Activated CD4-positive, alpha-beta T cell treated with anti-CD3 and anti-CD28 coated beads, Interleukin-2, amount 50 U/mL, for 1 hour (primary cell): ENCODE measurements at places on chromosomes 12 and 14.
A peak's percentile ranks its signal among the peaks of the same experiment; 100 is the strongest.

DNA sequence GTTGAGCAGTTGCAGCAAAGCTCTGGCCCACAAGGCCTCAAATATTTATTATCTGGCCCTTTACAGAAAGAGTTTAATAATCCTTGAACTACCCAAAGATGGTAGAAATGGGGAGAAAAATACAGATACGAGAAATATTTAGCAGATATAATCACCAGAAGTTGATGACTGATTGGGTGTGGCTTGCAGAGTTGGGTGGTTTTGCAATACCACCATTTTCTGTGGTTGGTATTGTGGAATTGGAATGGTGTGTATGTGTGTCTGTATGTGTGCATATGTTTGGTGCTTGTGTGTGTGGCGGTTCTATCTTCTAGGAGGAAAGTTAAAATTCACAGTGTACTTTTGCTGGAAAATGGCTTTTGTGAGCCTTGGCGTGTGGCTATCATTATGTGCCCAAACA is 85.4 kb upstream of the MANSC4 start:
- no peak for DNase-seq

GRCh38 chr12:102797528-102797927 is 119.5 kb downstream of the PAH start:
- DNase-seq: no peak

- DNase-seq: peak; percentile 54
Observed at GRCh38 chr12:50088577-50089335, 3.6 kb downstream of the SMARCD1 start.

- no peak for DNase-seq
Observed at GRCh38 chr12:81078469-81079196, 754 bp downstream of the ACSS3 start.

- DNase-seq: no peak
Observed at GRCh38 chr12:125140279-125141209, 75.3 kb downstream of the AACS start.

DNA sequence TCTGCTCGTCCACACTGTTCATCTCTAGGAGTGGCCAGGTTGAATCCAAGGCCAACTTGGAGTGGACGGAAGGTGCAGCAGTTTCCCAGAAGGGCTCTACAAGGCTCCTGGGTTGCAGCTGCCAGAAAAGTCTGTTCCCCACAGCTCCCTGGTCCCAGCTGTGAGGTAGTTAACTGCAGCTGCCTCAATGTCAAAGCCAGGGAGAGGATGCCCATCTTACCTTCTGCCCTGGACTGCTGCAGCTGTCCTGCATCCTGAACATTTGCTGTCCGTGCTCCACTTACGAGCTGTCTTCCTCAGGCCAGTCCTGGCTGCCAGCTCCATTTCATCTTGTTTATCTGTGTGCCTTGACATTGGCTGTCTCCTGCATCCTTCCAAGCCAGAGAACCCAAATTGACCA is 227.3 kb downstream of the SLC41A2 start:
- no peak for DNase-seq

DNA sequence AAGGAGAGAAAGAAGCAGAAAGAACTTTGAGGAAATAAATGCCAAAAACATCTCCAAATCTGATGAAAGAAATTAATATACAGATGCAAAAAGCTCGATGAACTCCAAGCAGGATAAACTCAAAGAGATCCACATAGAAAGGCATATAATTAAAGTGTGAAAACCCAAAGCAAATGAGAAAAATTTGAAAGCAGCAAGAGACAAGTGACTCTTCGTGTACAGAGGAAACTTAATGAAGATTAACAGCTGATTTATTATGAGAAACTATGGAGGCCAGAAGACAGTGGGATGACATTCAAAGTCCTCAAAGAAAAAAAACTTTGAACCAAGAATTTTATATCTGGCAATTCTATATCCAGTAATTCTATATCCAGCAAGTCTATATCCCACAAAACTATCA is 163.0 kb upstream of the TMCC3 start:
- no peak for DNase-seq

DNA sequence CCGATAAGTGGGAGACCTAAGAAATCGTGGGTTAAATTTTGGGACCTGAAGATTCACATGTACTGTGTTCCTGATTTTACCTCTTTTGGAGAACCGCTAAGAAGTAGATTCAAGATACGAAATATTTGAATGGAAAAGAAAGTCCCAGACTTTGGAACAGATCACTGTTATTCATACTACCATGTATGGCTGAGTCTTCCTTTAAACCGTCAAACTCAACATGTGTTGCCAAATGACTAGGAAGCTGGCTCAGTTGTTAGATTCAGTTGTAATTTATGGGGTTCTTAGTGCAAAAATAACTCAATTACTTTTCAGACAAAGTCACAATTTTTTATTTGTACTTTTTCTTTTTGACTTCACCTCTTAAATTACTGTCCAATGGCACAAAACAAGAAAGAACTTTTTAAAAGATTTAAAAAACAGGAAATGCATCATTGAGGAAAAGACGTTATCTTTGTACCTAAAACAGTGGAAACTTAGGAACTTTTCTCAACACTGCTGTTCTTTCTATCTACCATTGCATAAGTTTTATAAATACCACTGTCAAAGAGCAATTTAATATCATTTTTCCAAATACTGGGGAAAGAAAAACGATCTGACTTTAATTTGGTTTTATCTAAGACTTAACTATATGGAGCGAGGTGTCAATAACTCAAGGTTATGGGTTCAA is 15.7 kb downstream of the RERG start:
- DNase-seq: no peak

- DNase-seq: no peak
Observed at GRCh38 chr12:92356425-92356824, 210.8 kb upstream of the BTG1 start.

DNA sequence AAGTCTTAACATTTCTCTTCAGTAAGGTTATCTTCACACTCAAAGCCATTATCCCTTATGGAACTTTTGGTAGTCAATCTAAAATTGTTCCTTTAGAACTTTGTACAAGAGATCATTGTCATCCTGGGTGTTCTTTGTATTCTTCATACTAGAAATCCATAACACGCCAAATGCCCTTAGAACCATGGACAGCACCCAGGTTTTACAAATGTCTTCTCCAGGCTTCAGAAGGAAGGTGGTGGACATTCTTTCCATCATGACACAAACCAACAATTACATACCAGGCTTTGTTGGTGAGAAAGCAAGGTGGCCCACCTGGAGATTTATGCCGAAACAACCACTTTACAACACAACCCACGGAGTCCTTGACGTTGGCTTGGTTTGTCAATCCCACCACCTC is 365.6 kb upstream of the TBX3 start:
- DNase-seq: no peak

- DNase-seq: no peak
Observed at GRCh38 chr14:34548472-34548981, 9.0 kb upstream of the EAPP start.

DNA sequence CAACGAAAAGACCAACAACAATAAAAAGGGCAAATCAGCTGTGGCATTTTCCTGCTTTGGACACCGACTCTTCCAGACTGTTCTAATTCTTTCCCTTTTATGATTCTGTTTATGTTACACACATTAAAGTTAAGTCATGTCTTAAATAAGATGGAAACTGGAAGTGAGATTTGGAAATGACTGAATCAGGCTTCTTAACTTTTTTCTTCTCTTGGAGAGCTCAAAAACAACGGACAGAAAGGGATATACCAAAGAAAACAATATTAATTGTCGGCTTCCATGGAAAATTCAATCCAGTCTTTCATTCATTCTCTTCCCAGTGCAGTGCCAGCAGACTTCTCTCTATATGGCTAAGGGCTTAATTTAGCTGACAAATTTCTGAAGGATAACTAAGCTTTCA is 214.9 kb upstream of the DDHD1 start:
- no peak for DNase-seq

DNA sequence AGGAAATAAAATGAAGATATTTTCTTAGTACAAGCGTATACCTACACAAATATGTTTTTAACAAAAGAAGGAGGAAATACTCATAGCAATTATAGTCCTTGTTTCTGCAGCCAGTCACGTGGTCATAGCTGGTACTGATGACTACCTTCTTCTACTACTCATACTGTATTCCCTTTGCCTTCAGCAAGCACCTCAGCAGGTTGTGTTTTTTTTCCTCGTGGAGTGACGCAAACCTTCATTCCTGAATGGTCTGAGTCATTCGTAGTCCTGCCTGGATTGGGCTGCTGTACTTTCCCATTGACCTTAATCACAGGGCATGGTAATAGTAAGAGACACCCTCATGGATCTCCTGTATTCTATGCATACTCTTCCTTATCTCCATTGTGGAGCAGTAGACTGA is 25.7 kb upstream of the SLC16A7 start:
- DNase-seq: no peak

- no peak for DNase-seq
Observed at GRCh38 chr12:84585776-84586395, 326.7 kb downstream of the SLC6A15 start.

DNA sequence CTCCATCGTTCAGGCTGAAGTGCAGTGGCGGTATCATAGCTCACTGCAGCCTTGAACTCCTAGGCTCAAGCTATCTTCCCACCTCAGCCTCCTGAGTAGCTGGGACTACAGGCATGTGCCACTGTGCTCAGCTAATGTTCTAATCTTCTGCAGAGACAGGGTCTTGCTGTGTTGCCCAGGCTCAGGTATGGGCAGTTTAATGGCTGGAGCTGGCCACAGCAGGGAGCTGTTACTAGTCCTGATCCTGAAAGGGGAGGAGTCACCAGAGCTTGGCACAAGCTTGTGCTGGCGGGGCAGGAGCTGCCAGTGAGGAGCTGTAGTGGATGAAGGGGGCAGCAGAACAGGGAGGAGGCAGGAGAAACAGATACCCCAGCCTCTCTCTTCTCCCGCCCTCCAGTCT is 10.6 kb downstream of the TMEM120B start:
- DNase-seq: no peak

DNA sequence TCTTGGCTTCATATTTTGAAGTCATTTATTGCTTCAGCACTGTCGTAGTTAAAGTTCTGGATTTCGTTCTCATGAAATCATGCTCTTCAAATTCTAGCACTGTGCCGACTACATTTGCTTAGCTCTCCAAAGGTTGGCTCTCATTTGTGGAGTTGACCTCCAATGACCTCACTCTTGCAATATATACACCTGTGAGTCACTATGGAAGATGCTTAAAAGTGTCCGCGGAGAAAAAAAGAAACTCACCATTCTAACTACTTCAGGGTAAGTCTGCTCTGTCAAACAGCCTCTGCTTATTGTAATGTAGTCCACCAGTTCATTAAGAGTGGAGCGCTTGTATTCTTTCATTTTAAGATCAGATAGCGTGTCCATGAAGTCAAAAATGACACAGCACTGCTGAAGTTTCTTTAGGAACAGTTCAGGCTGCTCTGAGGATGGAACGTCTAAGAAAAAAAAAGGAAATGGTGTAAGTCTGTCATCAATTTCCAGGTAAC is 89.7 kb downstream of the PPP2R5E start:
- DNase-seq: no peak
